CD8-positive, alpha-beta memory T cell (primary cell): ENCODE measurements at places on chromosomes 4 and X.

DNA sequence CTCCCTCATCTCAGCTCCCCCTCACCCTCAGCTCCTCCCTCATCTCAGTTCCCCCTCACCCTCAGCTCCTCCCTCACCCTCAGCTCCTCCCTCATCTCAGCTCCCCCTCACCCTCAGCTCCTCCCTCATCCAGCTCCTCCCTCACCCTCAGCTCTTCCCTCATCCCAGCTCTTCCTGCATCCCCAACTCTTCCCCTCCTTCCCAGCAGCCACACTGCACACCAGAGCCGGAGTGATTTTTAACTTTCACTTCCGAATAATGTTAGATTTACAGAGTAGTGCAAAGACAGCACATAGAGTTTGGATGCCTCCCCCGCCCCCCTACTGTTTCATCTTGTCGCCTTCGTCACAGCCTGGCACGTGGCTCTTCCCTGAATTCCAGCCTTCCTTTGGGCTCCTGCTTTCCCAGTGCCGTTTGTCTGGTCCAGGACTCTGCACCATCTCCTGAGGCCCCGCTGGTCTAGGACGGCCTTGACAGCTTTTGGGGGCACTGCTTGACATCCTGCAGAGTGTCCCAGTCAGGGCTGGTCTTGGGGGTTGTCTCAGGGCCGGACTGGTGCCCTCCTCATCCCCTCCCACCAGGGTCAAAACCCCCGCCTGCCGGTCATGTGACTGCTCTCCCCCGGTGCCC lies 110.2 kb downstream of the FAM53A start:
- no peak overlapping the region for H3K4me3 ChIP-seq
- no peaks in the 10 kb centered on the region for H3K27me3 ChIP-seq
- no peak overlapping the region for H3K27ac ChIP-seq
- no peak for DNase-seq
- peaks cover 5% of the 10 kb centered on the region for H3K4me1 ChIP-seq

DNA sequence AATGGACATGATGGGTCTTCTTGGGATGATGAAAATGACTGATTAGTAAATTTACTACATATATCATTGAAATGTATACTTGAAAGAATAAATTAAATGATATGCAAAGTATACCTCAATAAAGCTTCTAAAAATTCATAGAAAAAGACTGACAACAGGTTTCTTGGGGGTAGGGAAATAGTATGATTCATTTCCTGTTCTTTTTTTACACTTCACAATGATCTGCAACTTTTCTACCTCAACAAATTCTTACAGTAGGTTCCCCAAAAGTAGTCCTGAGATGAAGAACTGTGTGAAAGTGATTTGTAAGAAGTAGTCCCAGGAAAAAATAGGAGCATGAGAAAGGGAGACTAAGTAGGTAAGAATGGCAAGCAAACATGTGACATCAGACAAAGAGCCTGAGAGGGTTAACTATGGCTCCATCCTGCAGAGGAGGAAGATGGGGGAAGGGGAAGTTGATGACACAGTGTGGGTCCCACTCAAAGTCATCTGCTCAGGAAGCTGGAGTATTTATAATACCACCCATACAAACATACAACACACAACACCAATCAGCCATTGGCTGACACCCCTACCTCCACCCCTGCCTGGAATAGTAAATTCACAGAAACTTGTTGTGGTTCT lies 73.9 kb downstream of the ARHGAP6 start:
- no peaks in the 10 kb centered on the region for H3K4me1 ChIP-seq
- no peak overlapping the region for H3K27ac ChIP-seq
- DNase-seq: no peak
- no peaks in the 10 kb centered on the region for H3K36me3 ChIP-seq
- no peaks in the 10 kb centered on the region for H3K27me3 ChIP-seq

GRCh38 chr4:116539744-116540143 lies 545.6 kb downstream of the TRAM1L1 start:
- no peaks in the 10 kb centered on the region for H3K27me3 ChIP-seq
- H3K27ac ChIP-seq: no peak overlapping the region
- H3K4me1 ChIP-seq: no peaks in the 10 kb centered on the region
- DNase-seq: no peak
- H3K36me3 ChIP-seq: no peaks in the 10 kb centered on the region

- peaks cover 32% of the 10 kb centered on the region for H3K4me1 ChIP-seq
- no peak overlapping the region for H3K4me3 ChIP-seq
- no peaks in the 10 kb centered on the region for H3K36me3 ChIP-seq
- no peak for DNase-seq
Measured at GRCh38 chr4:113684534-113685091, 76.9 kb downstream of the CAMK2D start.

- peaks cover 6% of the 10 kb centered on the region for H3K4me1 ChIP-seq
- H3K4me3 ChIP-seq: peak overlapping the region; percentile 75
- no peaks in the 10 kb centered on the region for H3K27me3 ChIP-seq
- DNase-seq: no peak
Measured at GRCh38 chrX:119607018-119607389, 780 bp upstream of the NKRF start.

GRCh38 chrX:66005830-66006449 lies 33.9 kb downstream of the VSIG4 start:
- peak overlapping the region; percentile 45 for H3K27ac ChIP-seq
- H3K27me3 ChIP-seq: no peaks in the 10 kb centered on the region
- DNase-seq: no peak

DNA sequence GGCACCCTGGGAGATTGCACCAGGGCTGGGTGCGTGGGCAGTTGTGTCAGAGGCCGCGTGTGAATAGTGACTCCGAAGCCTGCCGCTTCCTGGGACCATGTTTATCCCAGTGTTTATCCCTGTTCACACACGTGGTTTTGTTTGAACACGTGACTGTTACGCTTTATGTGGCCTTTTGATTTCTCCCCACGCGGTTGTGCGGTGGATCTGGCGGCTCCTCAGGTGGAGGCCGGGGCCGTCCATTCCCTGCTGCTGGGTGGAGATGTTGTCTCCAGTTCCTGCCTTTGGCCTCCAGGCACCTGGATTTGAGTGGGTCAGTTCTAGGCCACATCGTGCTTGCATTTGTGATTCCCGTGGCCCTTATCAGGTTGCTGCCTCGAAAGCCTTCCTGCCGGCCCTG lies 35.1 kb downstream of the NELFA start:
- no peak for DNase-seq
- no peak overlapping the region for H3K4me3 ChIP-seq
- H3K36me3 ChIP-seq: peaks cover 9% of the 10 kb centered on the region

- no peak overlapping the region for H3K4me3 ChIP-seq
- H3K27me3 ChIP-seq: no peaks in the 10 kb centered on the region
- DNase-seq: no peak
- H3K4me1 ChIP-seq: no peaks in the 10 kb centered on the region
Measured at GRCh38 chr4:113625902-113626301, 135.6 kb downstream of the CAMK2D start.

DNA sequence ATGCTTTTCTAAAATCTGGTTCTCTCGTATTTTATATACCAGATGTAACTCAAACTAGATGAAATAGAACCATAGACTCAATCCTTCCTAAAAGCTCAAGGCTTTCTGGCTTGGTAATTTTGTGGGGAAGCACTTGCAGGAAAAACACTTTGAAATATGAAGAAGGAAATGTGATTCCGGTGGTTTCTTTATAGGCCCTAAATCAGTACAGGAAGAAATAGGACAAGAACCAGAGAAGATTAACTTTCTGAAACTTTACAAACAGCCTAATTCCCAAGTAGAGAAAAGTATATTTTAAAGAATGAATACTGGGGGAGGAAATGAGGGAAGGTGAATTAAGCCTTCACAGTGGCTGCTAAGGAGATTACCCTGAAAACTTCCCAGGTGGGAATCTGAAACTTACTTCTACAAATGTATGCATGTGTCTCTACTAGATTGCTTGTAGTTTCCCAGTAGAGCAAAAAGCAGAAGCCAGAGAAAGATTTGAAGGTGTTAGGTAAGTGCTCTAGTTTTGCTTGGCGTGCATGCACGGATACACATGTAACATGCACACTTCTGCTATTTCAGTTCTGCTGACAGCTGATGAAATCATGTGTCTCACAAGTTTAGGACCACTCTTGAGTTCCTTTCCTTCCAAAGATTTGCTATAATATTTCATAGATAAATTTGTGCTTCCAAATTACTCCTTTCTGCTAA lies 92.1 kb downstream of the AFF1 start:
- no peak overlapping the region for H3K27ac ChIP-seq
- H3K36me3 ChIP-seq: no peaks in the 10 kb centered on the region
- H3K4me1 ChIP-seq: peaks cover 30% of the 10 kb centered on the region
- no peak for DNase-seq
